ENCODE measurements at places on chromosomes 1 and 21.

- no peak for DNase-seq
These were observed 77.7 kb downstream of the ODF2L start for GRCh38 chr1:86318436-86318835.

DNA sequence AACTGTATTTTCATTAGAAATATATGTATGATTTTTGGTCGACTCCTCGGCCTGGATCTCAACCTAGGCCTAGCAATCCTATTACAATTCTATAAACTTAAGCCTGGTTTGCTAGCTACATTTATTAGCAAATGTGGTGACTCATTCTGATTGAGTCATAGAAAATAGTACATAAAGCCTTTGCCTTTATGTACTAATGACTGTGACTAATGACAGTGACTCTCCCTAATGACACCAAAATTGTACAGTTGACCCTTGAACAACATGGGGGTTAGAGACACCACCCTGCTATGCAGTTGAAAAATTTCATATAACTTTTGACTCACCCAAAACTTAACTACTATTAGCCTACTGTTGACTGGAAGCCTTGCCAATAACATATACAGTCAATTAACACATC is 78.9 kb downstream of the CLEC20A start:
- DNase-seq, result no peak

GRCh38 chr1:3906672-3907020 is 6.6 kb upstream of the C1orf174 start:
- no peak for DNase-seq

DNA sequence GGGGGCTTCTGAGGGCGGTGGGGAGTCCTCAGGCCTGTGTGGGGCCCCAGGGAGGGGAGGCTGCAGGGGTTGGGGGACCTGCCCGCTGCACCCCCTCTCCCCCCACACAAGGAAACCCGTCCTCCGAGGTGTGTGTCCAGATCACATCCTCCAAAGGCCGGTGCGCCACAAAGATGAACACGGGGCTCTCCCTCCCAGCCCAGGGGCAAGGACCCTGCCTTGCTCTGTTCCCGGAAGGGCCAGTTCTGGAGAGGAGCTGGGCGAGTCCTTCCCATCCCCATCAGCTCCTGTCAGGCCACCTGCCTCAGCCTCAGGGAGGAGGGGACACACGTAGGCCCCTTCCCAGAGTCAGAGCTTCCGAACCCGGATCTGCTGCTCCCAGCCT is 2.5 kb upstream of the TTLL10 start:
- DNase-seq, result no peak
